ENCODE measurements at places on chromosomes 7 and 10. TPM values are rescaled to one million over a fixed set of nuclear protein-coding genes. Genes with fewer than 3 reads are reported as not detected.

BBIP1 gene
- 43.1 TPM for total RNA-seq

CRTAC1 gene
- total RNA-seq: not detected

HOGA1 gene
- 0.53 TPM for total RNA-seq

TCF7L2 gene
- total RNA-seq: 9.6 TPM

AZGP1 gene
- total RNA-seq: not detected

UNC5B gene
- 1.7 TPM for total RNA-seq

UCMA gene
- total RNA-seq: not detected

GSAP gene
- 1.5 TPM for total RNA-seq

PWWP2B gene
- 3.2 TPM for total RNA-seq

OGDHL gene
- total RNA-seq: 10.7 TPM

EPHB4 gene
- total RNA-seq: 37.1 TPM

LBX1 gene
- not detected for total RNA-seq

AQP1 gene
- not detected for total RNA-seq

TACR2 gene
- total RNA-seq: not detected

MUC12 gene
- not detected for total RNA-seq

PNLIPRP2 gene
- not detected for total RNA-seq

ATRNL1 gene
- 1.2 TPM for total RNA-seq

NUDT1 gene
- 58.9 TPM for total RNA-seq

Measured in HT1080 (cell line).